ENCODE measurements at places on chromosomes 4 and X.

DNA sequence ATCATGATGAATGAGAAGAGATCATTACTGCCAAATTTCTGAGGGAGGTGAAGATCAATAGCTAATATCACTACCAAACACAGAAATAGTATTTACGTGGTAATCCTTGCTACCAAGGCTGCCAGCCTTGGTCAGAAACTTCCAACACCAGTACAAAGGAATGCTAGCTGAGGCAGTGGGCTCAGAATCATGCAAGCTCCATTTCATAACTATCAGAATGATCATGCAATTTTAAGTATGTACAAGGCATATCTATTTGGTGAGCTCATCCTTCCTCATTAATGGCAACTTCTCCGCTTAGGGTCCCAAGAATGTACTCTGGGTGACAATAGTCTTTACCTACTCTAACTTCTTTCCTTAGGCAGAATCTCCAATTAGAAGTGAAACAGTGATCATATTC, 135.0 kb downstream of the GPC3 start:
- DNase-seq: peak; percentile 19

- DNase-seq: peak; percentile 58
These were observed 132.9 kb downstream of the CHIC2 start for GRCh38 chr4:53931461-53931961.

DNA sequence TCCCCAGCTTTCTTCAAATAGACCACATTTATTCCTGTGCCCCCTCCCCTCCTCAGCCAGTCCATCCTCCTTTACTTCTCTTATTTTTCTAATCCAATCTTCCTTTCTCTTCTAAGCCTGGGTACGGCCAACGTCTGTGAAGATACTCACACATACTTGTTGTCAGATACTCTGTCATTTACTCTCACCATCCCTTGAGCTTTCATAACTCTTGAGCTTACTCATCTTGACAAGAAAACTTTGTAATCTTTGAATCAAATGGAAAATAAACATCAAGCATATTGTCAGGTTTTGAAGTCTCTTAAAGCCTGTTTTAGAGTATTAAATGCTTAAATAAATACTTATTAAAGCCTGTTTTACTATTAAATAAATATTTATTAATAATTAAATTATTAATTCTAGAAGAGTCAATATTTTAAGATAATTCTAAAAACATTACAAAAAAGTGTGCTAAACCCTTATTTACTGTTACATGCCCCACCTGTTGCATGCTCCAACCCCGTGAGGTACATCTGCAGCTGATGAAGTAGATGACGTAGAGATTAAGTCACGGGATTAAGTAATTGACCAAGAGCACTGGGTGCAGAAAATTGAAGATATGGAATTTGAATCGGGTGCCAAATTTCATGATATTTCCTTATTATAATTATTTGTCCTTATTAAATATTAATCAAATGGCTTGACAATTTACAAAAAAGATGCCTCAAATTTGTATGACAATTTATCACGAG, 1.5 kb upstream of the TRIML2 start:
- DNase-seq: peak; percentile 1

DNA sequence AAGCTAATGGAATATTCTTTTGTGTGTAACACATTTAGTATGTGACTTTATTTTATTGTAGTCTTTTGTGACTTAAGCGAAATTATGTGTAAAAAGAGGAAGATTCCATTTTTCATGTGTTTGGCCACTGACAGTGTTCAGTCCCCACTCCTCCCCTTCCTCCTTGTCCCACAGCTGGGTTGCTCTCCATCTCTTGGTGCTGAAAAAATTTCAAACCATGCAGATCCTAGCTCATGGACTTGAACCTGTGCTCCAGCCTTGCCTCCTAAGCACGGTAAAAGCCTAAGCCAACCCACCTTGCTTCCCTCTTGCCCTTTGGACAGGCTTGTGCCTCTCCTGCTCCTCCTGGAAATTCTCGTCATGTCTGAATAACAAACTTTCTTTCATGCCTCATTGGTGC, 2008.5 kb upstream of the TENM3 start:
- no peak for DNase-seq

DNA sequence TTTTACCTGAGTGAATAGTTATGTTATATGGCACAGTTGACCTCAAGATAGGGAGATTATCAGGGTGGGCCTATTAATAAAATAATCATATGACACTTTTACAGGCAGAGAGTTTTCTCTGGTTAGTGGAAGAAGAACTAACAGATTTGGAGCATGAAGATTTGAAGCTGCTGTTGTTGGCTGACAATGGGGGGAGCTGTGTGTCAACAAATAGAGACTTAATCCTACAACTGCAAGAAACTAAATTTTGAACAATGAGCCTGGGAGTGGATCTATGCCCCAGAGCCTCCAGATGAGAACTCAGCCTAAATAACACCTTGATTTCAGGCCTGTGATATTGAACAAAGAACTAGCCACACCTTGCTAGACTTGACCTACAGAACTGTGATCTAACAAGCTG, 7.2 kb upstream of the CCSER1 start:
- no peak for DNase-seq

DNA sequence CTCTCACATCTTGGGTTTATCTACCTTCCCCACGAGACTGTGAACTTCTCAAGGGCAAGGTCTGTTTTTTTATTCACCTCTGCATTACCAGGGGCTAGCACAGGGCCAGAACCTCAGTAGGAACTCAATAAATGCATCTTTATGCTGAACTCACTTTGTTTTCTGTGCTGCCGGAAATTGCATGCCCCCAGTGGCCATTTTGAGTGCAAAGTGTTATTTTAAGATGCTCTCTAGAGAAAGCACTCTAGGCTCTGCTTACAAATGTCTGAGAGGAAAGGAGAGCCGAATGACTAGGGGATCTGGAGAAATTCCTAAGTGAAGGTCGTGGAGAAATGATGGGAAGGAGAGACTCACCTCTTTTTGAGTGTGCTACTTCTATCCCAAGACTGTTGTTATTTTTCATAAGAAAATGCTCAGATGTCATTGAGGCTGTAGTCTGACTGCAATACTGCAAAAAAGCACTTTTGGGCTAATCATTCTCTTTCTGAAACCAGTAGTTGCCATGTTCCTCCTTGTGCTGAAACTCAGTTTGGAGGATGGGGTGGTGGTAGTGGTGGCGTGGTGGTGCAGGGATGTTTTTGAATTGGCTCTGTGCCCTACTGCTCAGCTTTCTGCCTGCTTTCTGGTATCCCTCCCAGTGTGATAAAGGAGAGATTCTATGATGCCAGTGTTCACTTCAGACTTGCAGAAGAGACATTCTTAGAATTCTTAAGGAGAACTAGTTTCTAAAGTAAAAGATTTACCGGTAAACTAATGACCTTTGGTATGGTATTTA, 41.3 kb downstream of the DOCK11 start:
- peak; percentile 33 for DNase-seq

- peak; percentile 28 for DNase-seq
These were observed 168.6 kb downstream of the PTTG2 start for GRCh38 chr4:38128478-38129459.

- DNase-seq: no peak
These were observed 22.9 kb downstream of the APLN start for GRCh38 chrX:129631849-129632248.

DNA sequence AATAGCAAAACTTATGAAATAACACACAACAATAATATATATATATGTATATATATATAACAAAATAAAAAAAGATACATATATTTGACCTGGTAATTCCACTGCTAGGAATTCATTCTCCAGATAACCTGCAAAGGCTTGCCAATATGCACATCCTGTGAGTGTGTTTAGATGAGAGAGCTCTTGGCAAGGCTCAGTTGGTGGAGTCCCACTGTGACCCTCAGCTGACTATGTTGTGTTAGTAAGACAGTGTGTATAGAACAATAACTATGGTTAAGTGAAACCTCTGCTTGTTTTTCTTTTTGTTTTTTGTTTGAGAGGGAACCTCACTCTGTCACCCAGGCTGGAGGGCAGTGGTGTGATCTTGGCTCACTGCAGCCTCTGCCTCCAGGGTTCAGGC, 39.5 kb upstream of the RBMX start:
- no peak for DNase-seq

DNA sequence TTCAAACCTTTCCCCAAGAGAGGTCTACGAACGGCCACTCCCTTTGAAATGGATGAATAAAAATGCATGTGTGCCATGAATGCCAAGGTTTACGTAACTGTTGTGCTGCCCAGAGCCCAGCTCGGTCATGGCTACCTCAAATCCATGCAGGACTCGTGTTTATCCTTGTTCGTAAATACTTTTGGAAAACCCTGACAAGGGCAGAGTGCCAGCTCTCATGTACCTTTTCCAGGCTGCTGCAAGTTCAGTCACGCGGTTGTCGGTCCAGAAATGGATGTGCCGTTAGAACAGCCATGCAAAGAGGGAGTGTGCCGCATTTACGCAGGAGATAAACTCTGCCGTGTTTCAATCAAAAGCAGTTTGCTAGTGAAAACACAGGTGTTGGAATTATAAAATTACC, 123.4 kb downstream of the AMELX start:
- no peak for DNase-seq

DNA sequence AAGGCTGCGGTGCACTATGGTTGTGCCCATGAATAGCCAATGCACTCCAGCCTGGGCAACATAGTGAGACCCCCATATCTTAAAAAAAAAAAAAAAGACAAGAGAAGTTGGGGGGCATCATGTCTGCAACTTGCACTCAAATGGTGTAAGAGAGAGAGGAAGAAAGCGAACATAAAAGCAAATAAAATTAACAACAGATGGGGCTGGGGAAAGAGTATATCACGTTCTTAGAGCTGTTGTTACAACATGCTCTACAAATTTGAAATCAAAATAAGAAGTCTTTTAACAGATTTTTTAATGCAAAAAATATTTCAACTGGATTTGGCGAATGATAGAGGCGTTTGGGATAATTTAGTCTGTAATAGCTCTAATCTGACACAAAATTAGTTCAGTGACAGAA, 144.9 kb downstream of the FNIP2 start:
- DNase-seq: no peak

DNA sequence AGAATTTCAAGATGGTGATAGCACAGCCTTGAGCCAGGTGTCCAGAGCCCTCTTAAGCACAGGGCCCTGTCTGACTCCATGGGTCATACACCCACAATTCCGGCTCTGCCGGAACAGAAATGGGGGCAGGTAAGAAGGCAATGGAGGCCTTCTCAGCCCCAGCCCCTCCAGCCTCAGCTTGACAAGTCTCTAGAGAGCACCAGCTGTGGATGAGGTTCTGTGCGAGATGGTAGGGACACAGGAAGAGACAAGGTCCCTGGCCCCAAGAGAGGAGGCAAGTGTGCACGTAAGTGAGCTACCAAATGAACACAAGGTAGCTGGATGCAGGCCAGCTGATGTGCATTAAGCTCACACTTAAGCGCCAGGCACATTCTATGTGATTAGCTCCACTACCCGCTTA, 2.4 kb upstream of the PRRG3 start:
- DNase-seq: no peak

GRCh38 chrX:112734290-112734689, 54.6 kb upstream of the LHFPL1 start:
- no peak for DNase-seq

DNA sequence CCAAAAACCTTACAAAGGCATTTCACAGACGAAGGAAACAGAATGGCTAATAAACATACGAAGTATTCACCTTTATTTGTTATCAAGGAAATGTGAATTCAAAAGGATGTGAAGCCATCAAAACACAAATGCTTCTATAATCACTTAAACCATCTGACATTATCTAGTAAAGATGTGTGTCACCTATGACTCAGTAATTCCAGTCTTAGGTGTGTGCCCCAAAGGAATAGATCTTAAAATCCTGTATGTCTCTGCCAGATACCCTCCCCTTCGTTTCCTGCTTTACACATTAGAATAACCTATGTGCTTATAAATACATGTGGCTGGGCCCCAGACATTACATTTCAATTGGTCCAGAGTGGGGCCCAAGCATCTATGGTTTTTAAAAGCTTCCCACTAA, 41.8 kb upstream of the CEP135 start:
- DNase-seq: peak; percentile 28

GRCh38 chr4:14902342-14902741, 99.9 kb upstream of the CPEB2 start:
- DNase-seq: no peak

DNA sequence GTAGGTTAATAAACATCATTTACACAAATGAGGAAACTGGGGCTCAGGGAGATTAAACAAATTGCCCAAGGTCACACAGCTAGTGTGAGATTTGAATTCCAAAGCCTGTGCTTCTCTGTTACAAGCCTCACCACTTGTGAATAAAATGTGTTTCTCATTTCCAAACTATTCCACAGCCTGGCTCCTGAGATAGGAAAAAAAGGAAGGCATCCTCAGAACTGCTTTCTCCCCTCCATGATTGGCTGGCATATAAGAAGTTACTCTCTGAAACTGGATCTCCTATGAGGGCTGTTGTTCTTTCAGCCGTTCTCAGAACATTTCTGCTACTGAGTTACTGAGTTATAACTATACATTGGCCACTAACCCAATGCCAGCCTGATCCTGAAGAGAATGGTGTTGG, 237.9 kb downstream of the MAML3 start:
- DNase-seq: no peak

GRCh38 chrX:73076838-73077237, 2.5 kb downstream of the PABPC1L2A start:
- no peak for DNase-seq

DNA sequence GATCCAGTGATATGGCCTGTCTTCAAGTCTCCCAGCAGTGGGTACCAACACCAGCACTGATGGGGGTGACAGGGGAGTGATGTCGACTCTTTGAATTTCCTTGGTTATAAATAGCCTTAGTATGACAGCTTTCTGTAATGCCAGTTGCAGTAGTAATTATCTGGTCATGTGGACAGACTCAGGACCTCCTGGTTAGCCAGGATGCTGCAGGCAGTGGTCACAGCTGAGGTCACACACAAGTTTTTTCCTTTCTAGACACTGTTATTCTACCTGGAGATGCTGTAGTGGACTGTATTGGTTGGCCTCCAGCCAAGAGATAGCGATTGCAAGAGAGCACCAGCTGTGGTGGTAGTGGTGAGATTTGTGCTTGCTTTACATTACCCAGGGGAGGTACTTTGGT, 63.6 kb downstream of the UPRT start:
- DNase-seq: no peak

DNA sequence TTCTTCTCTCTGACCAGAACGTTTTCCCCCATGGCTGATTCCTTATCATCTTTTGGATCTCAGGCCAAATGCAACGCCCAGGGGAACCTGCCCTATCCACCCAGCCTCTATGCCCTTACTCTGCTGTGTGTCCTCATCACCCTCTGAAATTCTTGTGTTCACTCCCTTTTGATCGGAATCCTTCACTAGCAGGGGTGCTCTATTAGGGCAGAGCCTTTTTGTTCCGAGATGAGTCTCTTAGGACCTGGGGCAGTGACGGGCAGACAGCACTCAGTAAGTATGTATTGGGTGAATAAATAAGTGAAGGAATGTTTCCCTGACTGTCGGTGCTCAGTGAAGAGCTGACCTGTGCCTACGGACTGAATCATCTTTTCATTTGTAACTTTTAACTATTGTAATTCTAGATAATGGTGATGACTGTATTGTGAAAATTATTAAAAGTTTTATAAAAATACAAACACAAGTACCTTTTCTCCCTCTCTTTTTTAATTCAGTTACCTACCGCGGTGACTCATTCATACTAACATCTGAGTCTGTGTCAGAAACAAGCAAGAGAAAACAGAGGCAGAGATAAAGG, 4.8 kb upstream of the TENM3 start:
- peak; percentile 67 for DNase-seq

GRCh38 chr4:123937581-123937980, 541.0 kb downstream of the SPRY1 start:
- no peak for DNase-seq

- DNase-seq: no peak
These were observed 50.4 kb upstream of the RPA4 start for GRCh38 chrX:96833333-96833732.
